ENCODE measurements at places on chromosomes 4 and X.

GRCh38 chrX:25001808-25002660, 13.7 kb downstream of the ARX start:
- H3K27me3 ChIP-seq, result peaks cover 80% of the 10 kb centered on the region
- H3K36me3 ChIP-seq, result no peaks in the 10 kb centered on the region
- DNase-seq, result no peak
- no peak overlapping the region for H3K4me3 ChIP-seq
- no peaks in the 10 kb centered on the region for H3K4me1 ChIP-seq

DNA sequence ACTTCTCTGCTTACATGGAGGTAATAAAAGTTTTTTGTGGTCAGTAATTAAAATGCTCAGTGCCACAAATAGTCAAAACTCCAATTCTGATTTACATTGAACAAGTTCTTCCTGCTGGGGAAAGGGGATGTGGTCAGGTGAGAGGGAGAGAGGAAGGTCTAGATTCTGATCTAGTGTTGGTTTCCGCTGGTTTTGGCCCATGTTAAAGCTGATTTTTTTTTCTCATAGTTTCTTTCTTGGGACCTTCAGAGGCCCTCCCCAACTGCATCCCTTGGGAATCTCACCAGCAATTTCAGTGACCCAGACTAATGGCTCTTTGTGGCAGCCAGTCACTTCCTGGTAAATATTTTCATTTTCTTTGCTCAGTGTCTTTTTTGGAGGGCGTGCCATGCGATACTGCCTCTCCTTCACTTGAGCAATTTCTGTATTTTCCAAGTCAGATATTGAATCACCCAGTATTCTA, 332.7 kb downstream of the RAPGEF2 start:
- H3K27me3 ChIP-seq, result no peaks in the 10 kb centered on the region
- no peak for DNase-seq
- no peaks in the 10 kb centered on the region for H3K4me1 ChIP-seq
- no peak overlapping the region for H3K27ac ChIP-seq
- H3K36me3 ChIP-seq, result no peaks in the 10 kb centered on the region

GRCh38 chrX:97158269-97158668, 274.6 kb downstream of the RPA4 start:
- no peaks in the 10 kb centered on the region for H3K4me1 ChIP-seq
- no peaks in the 10 kb centered on the region for H3K27me3 ChIP-seq
- no peak overlapping the region for H3K27ac ChIP-seq
- no peak overlapping the region for H3K4me3 ChIP-seq
- DNase-seq, result no peak

DNA sequence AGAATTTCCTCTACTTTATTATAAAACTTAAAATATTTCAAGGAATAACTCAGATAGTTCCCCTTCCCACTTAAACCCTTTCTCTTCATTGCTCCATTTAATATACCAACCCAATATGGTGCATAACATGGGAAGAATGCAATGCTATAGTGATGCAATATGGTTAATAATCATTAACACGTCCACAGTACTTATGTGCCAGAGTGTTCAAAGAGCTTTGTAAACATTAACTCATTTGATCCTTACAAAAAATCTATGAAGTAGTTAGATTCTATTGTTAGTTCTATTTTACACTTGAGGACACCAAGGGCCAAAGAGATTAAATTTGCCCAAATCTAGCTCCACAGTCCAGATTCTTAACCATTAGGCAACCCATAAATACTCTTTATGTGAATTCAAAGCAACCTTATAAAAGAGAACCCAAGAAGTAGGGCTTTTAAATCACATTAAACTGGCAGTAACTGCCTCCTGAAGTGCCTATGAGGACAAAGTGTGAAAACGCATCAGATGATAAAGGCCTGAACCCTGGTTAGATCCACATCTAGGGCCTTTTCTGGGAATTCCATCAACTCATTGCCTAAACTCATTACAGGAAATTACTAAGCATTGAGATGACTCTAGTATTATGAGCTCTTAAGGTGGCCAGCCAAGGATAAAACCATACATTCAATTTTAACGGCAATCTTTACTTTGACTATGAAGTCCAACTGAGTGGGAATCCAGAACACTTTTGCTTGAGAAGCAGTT, 94.3 kb downstream of the AREG start:
- H3K4me3 ChIP-seq, result no peak overlapping the region
- no peak for DNase-seq
- no peaks in the 10 kb centered on the region for H3K4me1 ChIP-seq
- no peak overlapping the region for H3K27ac ChIP-seq
- H3K36me3 ChIP-seq, result no peaks in the 10 kb centered on the region

Data from tibial nerve (tissue), 4 donors.